Hepatocyte (in vitro differentiated cells): ENCODE measurements at places on chromosomes 7 and 10. TPM values are rescaled to one million over a fixed set of nuclear protein-coding genes. Genes with fewer than 3 reads are reported as not detected.

TMEM270 gene
- 1.1 TPM in 1 of 2 replicates, not detected in the other for total RNA-seq

AKR1C3 gene
- total RNA-seq, result 53.5 and 66.2 TPM in 2 replicates

GHRHR gene
- total RNA-seq, result 12.2 TPM in 1 of 2 replicates, not detected in the other

DNA sequence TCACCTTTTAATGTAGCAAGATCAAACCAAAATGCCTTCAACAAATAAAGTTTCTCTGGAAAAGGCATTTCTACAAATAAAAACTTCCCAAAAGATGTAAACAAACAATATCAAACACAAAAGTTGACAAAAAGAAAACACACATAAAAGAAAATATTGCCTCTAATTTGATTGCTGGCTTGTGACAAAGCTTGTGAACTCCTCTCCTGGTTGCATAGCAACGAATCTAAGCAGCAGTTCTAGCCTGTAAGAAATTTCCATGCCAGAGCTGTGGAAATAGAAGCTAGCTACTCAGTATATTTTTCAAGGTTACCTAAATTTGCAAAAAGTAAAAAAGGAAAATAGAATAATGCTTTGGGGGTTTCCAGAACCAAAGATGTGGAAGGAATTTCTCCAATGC, 173.9 kb upstream of the CDK1 start:
- H3K27me3 ChIP-seq, result no peaks in the 10 kb centered on the region
- no peaks in the 10 kb centered on the region for H3K4me1 ChIP-seq
- no peak overlapping the region for H3K4me3 ChIP-seq
- no peak overlapping the region for H3K27ac ChIP-seq
- DNase-seq, result no peak

DNA sequence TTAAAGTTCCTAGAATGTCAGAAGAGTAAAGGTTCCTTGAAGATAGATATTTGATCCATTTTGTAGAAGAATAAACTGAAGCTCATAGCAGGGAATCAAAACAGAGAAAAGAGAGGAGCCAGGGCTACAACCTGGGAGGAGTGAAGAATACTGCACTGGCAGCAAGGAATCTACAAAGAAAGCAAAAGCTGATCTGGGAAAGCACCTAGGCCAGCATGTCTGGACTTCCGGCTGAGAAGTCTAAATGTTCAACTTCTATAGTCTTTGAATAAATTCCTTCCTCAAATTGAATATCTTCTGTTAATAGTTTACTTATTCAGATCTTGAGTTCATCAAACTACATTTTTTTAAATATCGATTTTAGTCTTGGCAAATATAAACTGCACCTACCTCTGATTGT, 78.2 kb downstream of the VPS41 start:
- H3K4me3 ChIP-seq, result no peak overlapping the region
- DNase-seq, result no peak
- H3K4me1 ChIP-seq, result no peaks in the 10 kb centered on the region
- H3K27me3 ChIP-seq, result no peaks in the 10 kb centered on the region

DNA sequence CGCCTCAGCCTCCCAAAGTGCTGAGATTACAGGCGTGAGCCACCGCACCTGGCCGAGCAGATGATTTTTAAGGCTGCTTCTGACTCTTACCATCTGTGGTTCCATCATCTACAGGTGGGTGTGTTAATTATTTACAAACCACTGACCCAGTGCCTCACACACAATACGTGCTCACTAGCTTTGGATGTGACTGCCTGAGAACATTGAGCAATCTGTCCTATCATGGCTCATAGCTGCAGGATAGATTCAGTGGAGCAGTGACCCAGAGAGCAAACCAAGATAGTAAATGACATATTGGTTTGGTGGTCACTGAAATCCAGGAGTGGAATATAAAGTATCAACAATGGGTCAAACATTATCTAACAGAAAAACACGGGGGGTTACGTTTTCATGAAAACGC, 24.1 kb downstream of the GPAM start:
- DNase-seq, result peak; percentile 37
- no peak overlapping the region for H3K4me3 ChIP-seq
- H3K4me1 ChIP-seq, result no peaks in the 10 kb centered on the region
- no peaks in the 10 kb centered on the region for H3K36me3 ChIP-seq
- H3K27me3 ChIP-seq, result no peaks in the 10 kb centered on the region

DNA sequence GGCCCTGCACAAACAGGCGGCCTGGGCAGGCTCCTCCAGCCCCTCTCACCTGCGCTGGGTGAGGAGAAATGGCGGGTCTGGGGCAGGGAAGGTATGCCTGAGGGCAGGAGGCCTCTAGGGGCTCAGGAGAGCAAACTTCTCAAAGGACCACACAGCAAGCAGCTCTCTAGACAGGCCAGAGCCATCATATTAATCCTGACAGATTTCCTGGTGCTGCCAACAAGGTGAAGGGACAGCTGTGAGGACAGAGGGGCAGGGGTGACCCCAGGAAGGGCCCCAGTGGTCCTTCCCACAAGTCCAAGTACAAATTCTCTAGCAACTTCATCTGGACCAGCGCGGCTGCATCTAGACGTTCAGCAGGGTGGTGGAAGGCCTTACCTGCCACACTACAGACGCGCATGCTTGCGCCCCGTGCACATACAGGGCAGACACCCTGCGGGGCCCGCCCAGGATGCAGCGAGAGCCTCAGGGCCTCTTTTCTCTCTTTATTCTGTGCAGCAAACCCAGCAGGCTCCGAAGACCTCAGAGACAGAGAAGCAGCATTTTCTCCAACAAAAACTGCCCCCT, 62.1 kb downstream of the ZRANB1 start:
- H3K27ac ChIP-seq, result no peak overlapping the region
- no peak overlapping the region for H3K4me3 ChIP-seq
- no peaks in the 10 kb centered on the region for H3K36me3 ChIP-seq
- H3K27me3 ChIP-seq, result no peaks in the 10 kb centered on the region

WEE2 gene
- total RNA-seq, result 3.6 and 3.7 TPM in 2 replicates
